ENCODE measurements at places on chromosomes 1 and 21.

DNA sequence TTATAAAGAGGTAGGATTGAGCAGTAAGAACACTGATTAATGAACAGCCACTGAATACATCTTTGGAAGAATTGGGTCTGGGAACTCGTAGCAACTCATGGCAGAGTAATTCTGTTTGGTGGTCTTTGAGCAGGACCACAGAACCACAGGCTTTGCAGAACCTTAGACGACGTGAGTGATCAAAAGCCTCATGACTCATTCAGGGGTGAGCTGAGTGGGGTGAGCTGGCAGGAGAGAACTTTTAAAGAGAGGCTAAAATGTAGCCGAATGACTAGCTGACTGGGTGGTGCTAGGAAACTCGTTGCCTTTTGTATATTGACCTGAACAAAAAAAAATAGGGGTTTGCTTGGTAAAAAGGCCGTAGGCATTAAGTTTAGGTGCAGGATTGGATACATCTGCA, 313.8 kb downstream of the TGFB2 start:
- DNase-seq, result no peak

- no peak for DNase-seq
These were observed 235.3 kb downstream of the FAF1 start for GRCh38 chr1:50724626-50725286.

GRCh38 chr1:31567956-31568570, 8.3 kb upstream of the TINAGL1 start:
- DNase-seq, result no peak

GRCh38 chr1:26284597-26285347, 4.9 kb downstream of the SH3BGRL3 start:
- DNase-seq, result peak; percentile 89

Data from T-helper 2 cell (primary cell).